ENCODE measurements at places on chromosomes 16 and 17. TPM values are rescaled to one million over a fixed set of nuclear protein-coding genes. Genes with fewer than 3 reads are reported as not detected.

DNA sequence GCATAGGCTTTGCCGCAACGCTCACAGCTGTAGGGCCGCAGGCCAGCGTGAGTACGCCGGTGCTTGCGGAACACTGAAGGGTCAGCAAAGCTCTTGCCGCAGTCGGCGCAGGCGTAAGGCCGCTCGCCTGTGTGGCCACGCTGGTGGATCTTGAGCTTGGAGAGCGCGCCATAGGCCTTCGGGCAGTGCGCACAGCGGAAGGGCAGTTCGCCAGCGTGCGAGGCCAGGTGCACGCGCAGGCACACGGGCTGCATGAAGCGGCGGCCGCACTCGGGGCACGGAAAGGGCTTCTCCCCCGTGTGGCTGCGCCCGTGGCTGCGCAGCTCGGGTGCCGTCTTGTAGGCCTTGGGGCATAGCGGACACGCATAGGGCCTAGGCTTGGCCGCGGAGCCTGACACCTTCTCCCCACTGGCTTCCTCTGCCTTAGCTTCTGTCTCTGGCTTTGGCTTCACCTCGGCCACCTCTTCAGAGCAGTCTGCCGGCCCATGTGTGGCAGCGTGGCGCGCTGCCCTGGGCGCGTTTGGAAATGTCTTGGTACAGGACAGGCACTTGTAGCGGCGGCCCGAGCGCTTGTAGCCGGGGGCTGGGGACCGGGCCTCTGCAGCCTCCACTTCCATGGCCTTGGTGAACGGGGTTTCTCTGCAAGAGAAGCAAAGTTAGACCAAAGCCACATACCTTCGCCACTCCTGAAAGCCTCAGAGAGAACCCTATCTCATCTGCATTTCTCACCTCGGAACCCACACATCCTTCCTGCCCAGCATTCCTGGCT, 10.0 kb downstream of the ZNF668 start:
- DNase-seq = peak; percentile 49

- no peak for DNase-seq
Observed at GRCh38 chr17:65103896-65104295, 33.3 kb upstream of the RGS9 start.

SLFN13 gene
- 2.8 TPM for total RNA-seq

- no peak for DNase-seq
Observed at GRCh38 chr16:2147378-2147777, 1.0 kb upstream of the RAB26 start.

- DNase-seq = no peak
Observed at GRCh38 chr17:66727634-66728570, 107.0 kb upstream of the CACNG5 start.

- DNase-seq = peak; percentile 95
Observed at GRCh38 chr16:88651276-88651988, 579 bp upstream of the CYBA start.

CD79B gene
- not detected for total RNA-seq

CENPX gene
- total RNA-seq = 111 TPM

DNA sequence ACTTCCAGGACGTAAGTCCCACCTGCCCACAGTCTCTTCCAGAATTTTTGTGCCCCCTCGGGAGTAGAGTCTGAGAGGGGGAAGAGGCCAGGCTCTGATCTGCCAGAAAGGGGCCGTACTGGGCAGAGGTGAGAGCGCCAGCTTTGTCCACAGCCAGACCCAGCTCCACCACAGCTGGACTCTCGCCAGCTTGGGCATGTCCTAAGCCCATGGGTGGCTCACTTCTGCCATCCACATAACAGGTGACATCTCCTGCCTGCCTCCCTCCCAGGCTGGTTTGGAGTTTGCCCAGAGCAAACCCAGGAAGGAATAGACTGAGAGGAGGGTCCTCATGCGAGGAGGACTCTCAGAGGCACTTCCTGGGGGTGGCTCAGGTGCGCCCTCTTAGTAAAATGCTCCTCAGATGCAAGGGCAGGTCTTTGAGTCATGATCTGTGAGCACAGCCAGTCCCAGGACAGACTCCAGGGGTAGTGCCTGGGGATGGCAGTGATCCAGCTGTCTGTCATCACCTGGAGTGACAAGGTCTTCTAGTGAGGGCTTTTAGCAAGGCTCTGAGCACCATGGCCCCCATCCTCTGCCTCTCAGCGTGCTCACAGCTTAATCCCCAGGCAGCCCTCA, 89.2 kb downstream of the AMFR start:
- no peak for DNase-seq

CMTM2 gene
- total RNA-seq = not detected

DNA sequence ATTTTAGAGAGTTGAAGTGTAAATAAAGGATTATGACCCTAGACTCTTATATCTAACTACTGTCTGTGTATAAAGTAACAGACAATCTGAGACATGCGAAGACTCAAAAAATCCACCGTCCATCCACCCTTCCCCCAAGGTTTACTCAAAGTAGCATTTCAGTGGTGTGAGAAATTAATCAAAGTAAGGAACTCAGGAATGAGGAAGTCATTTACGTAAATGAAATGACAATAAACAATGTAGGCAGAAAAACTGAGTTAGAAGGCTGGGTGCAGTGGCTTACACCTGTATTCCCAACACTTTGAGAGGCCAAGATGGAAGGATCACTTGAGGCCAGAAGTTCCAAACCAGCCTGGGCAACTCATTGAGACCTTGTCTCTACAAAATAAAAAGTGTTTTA, 19.8 kb upstream of the NTN1 start:
- DNase-seq = no peak

SLC5A11 gene
- 1.7 TPM for total RNA-seq

- DNase-seq = no peak
Observed at GRCh38 chr16:82761236-82761635, 134.5 kb downstream of the CDH13 start.

- no peak for DNase-seq
Observed at GRCh38 chr17:378068-378467, 25.5 kb upstream of the RPH3AL start.

PRR11 gene
- 1.5 TPM for total RNA-seq

DNA sequence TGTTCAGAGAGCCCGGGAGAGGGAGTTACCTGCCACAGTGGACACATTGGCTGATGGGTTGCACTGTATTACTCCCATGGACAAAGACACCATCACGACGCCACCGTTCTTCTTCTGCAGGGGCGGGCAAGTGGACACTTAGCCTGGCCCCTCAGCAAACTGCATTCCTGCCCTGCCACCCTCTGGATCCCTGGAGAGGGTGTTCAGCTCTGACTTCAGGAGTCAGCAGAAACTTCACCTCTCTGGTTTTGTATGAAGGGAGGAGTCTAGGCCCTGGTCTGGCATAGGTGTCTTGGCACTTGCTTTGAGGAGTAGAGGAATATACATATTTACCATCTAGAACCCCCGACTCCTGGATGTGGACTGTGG, 9.3 kb downstream of the DPEP2 start:
- DNase-seq = no peak

DNA sequence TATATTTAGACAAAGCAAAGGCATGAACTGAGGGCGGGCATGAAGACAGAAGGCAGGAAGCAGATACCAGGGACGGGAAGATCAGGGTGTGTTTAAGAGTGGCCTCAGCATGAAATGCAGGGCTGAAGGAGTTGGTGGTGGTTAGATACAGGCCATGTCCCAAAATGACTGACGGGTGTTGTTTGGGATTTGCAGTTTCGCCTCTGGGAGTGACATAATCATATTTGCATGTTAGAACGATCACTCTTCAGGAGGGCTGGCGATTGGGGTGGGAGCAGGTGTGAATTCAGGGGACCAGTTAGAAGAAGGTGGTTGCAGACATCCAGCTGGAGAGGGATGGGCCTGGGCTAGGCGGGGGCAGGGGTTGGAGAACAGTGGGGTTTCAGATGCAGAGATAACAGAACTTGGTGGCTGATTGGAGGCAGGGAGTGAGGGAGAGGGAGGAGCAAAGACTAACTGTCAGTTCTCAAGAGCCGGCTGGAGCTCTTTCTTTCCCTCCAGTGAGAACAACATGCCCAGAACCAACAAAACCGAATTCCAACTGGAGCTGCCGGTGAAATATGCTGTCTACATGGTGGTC, 27.2 kb upstream of the ITGAX start:
- DNase-seq = no peak

GRCh38 chr17:17704931-17705330, 23.7 kb downstream of the RAI1 start:
- DNase-seq = no peak

DNA sequence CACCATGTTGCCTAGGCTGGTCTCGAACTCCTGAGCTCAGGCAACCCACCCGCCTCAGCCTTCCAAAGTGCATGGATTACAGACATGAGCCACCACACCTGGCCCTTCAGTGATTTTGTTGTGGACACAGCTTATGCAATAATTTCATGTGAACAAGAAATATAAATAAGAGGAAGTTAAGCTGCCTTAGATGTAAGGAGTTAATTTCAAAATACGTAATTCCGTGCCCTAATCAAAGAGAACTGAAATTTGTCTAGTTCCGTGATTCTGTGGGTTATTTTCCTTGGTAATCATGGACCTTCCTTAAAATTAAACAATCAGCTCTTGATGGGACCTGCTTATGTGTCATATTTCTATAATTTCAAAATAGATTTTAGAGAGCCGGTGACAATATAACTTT, 11.9 kb downstream of the TVP23A start:
- no peak for DNase-seq

CIAO2B gene
- 47.8 TPM for total RNA-seq

EXOC3L1 gene
- total RNA-seq = 5.3 TPM

DNA sequence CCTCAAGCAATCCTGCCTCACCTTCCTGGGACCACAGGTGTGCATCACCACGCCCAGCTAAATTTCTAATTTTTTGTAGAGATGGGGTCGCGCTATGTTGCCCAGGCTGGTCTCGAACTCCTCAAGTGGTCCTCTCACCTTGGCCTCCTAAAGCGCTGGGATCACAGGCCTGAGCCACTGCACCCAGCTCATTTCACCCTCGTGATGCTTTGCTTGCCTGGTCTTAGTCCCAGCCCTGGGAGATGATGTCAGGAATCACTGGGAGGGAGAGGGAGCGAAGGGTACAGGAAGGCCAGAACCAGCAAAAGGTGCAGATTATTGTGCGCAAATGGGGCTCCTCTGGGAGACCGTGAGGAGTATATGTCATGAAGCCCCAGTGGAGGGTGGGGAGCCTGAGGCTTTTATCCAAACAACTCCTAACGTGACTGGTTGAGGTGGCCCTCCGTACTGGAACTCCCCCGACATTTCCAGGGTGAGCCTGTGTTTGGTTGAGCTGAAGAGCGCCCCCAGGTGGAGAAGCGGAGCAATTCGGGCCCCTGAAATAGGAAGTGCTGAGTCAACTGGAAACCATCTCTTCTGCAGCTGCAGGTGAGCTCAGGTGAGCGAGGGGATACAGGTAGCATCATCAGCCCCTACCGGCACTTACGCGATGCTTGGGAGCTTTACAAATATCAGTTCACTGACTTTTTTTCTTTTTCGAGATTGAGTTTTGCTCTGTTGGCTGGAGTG, 41.2 kb upstream of the HAPSTR1 start:
- no peak for DNase-seq

DNA sequence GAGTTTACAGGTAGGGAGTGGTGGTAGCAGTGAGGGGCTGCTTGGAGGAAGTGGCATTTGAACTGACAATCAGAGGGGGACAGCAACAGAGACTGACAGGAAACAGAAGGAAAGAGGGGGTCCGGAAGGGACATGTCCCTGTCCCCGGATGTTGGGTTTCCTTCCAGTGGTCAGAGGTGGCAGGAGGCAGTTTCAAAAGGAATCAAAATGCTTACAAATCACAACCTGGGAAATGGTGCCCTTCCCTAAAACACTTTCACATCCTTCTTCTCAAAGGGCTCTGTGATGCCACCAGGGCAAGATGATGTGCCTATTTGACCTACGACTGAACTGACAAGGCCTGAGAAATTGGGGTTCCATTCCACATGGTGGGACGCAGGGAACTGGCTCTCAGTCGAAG, 19.7 kb downstream of the ADGRG1 start:
- no peak for DNase-seq

Data from Peyer's patch (tissue), 4 donors.